CD4-positive, CD25-positive, alpha-beta regulatory T cell (primary cell): ENCODE measurements at places on chromosomes 3 and 15. TPM values are rescaled to one million over a fixed set of nuclear protein-coding genes. Genes with fewer than 3 reads are reported as not detected.

The ZNF80 gene
- total RNA-seq: 1.7 TPM

DNA sequence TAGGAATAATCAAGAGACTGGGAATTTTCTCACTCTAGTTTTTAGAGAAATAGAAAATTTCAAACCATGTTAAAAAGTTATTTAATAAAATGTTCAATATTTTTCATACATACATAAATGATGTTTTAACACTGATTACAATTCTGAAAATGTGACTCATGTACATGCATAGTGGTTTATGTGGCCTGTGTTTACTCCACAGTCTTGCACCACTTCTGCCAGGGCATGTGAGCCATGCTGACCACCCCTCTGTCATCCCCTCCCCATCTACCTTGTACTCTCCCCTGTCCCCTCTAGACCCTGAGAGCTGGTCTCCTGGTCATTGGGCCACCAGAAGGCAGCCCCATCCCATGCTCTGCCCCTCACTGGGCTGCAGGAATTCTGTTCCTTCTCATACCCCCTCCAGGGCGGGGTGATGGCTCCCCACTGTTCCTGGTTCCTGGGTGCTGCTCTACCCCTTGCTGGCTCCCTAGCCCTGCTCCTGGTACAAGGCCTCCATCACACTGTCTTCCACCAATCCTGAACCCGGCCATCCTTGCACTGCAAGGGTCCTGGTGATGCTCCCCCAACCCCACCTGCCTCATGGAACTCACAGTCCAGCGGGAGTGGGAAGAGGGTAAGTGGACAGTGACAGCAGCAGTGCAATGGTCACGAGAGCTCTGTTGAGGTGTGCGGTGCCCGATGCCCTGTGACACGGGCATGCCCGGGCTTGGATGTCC lies 24.2 kb upstream of the SLC41A3 start:
- no peak overlapping the region for H3K27ac ChIP-seq
- H3K4me3 ChIP-seq: no peak overlapping the region
- H3K27me3 ChIP-seq: no peaks in the 10 kb centered on the region
- no peaks in the 10 kb centered on the region for H3K36me3 ChIP-seq

The IQCF5 gene
- total RNA-seq: not detected

DNA sequence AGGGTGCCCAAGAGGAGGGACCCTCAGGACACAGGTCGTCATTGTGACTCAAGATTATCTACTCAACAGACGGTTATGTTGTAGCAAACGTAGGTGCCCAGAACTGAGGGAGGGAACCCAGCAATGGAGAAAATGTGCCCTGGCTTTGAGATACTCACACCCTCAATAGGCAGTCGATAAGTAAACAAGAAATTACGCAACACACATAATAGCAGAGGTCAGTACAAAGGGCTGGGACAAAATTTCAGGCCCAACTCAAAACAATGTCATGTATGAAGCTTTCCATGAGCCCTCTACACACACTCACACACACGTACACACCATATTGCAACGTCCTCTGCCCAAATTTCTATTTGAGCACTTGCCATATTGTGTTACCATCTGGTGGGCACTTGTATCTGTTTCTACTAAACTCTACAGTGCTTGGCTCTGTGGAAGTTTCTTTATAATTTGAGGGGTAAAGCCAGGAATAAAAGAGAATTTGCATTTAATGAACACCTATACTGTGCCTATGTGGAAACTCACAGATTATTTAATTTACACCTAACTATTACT lies 114.6 kb upstream of the TRIM42 start:
- no peaks in the 10 kb centered on the region for H3K27me3 ChIP-seq
- H3K36me3 ChIP-seq: no peaks in the 10 kb centered on the region
- H3K4me1 ChIP-seq: no peaks in the 10 kb centered on the region
- no peak overlapping the region for H3K4me3 ChIP-seq
- H3K27ac ChIP-seq: no peak overlapping the region
- DNase-seq: no peak

DNA sequence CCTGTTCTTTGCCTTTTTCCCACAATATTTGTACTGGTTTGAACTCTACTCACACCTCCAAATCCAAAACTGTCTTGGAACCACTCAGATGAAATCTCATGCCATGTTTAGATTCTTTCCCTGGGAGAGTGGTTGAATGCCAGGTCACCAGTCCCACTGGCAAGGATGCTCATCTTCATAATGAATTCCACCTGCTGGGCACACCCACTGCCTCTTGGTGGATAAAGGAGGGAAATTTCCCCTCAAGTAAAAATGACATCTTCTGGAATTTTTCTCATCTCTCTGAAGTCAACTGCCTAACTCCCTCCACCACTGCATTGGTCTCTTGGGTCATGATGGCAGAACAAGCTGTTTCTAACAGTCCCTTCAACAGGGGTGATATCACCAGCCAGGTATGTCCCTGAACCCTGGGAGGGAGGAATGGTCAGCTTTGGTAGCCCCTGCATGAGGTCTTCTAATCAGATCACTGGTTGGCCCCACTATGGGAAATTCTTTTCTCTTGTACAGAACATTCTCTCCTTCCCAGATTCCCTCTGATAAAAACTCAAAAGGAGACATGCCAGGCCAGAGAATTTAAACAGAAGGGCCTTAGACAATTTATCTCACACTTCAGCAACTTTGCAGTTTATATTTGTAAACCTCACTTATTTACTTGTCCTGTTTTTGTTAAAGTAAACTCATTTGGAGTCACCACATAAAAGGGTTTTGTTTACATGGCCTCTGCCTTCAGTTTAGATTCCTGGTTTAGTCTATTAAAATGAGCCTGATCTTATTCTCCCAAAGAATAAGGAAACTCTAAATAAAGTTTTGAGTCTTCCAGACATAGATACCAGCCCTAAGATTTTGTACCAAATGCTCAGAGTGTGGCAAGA lies 143.4 kb downstream of the WNT5A start:
- H3K4me1 ChIP-seq: no peaks in the 10 kb centered on the region
- H3K27ac ChIP-seq: no peak overlapping the region
- no peak for DNase-seq
- H3K27me3 ChIP-seq: no peaks in the 10 kb centered on the region
- H3K36me3 ChIP-seq: no peaks in the 10 kb centered on the region

GRCh38 chr15:80203361-80203885 lies 48.6 kb downstream of the CTXND1 start:
- no peaks in the 10 kb centered on the region for H3K36me3 ChIP-seq
- DNase-seq: no peak
- no peak overlapping the region for H3K27ac ChIP-seq
- H3K4me3 ChIP-seq: no peak overlapping the region
- peaks cover 2% of the 10 kb centered on the region for H3K27me3 ChIP-seq

DNA sequence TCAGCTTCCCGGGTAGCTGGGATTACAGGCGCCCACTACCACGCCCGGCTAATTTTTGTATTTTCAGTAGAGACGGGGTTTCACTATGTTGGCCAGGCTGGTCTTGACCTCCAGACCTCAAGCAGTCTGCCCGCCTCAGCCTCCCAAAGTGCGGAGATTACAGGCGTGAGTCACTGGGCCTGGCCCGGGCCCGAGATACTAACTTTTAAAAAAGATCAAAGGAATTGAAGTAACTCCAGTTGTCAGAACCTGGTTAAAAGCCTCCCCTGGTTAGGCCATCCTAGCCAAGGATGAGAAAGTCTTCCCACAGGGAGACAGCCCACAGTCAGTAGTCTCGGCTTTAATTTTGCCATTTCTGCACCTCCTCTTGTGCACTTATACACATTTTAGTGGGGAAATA lies 212.3 kb upstream of the MCTP2 start:
- H3K36me3 ChIP-seq: no peaks in the 10 kb centered on the region
- H3K27ac ChIP-seq: no peak overlapping the region
- H3K27me3 ChIP-seq: no peaks in the 10 kb centered on the region
- H3K4me3 ChIP-seq: no peak overlapping the region
- H3K4me1 ChIP-seq: no peaks in the 10 kb centered on the region

- H3K27me3 ChIP-seq: no peaks in the 10 kb centered on the region
- H3K27ac ChIP-seq: no peak overlapping the region
- no peaks in the 10 kb centered on the region for H3K4me1 ChIP-seq
- H3K4me3 ChIP-seq: no peak overlapping the region
Measured at GRCh38 chr3:23183731-23184130, 19.4 kb upstream of the UBE2E2 start.

DNA sequence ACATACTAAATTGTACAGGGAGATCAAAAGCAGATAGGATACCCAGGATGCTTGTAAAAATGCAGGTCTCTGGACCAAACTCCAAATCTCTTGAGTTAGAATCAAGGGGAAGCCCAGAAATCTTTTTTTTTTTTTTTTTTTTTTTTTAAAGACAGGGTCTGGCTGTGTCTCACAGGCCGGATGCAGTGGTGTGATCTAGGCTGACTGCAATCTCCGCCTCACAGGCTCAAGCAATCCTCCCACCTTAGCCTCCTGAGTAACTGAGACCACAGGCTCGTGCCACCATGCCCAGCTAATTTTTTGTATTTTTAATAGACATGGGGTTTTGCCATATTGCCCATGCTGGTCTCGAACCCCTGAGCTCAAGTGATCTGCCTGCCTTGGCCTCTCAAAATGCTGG lies 373.5 kb downstream of the SHQ1 start:
- no peaks in the 10 kb centered on the region for H3K36me3 ChIP-seq
- no peaks in the 10 kb centered on the region for H3K4me1 ChIP-seq
- H3K4me3 ChIP-seq: no peak overlapping the region
- H3K27ac ChIP-seq: no peak overlapping the region
- DNase-seq: peak; percentile 21
- no peaks in the 10 kb centered on the region for H3K27me3 ChIP-seq

DNA sequence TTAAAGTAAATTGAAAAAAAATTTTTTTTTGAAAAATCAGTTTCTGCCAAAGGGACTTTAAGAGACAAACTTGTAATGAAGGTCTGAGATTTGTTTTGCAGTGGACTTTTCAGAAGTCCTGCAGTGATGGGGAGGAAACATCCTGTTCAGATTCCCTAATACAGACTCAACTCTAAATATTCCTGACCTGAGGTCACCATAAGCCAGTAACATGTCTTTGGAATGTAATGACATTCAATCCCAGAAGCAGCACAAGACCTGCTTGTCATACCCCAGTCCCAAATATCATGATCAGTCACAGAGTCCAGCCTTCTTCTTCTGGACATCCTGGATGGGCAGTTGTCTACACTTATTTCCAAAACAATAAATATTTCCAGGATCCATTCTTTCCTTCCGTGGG lies 53.6 kb downstream of the TMEM39A start:
- no peak overlapping the region for H3K27ac ChIP-seq
- H3K4me1 ChIP-seq: no peaks in the 10 kb centered on the region
- H3K36me3 ChIP-seq: peaks cover 34% of the 10 kb centered on the region
- DNase-seq: no peak

DNA sequence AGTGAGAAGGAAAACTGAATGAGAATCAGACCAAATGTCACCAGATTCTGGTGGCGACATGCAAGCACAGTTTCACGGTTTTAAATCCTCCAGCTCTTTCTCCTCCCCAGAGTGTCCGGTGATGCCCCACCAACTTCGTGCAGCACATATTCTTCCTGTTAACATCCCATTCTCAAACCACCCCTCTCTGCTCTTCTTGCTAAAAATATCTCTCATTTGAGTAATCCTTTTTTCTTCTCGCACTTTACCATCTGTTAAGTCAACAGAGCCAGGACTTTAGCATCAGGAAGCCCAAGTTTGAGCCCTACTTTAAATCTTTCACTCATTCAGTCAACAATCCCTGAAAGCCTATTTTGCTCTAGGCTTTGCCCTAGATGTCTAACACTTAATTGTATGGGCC lies 68.2 kb upstream of the VGLL4 start:
- no peak overlapping the region for H3K27ac ChIP-seq
- no peak overlapping the region for H3K4me3 ChIP-seq
- no peaks in the 10 kb centered on the region for H3K27me3 ChIP-seq
- no peaks in the 10 kb centered on the region for H3K36me3 ChIP-seq

The CBLB gene
- 83.1 TPM for total RNA-seq

- H3K4me1 ChIP-seq: peaks cover 9% of the 10 kb centered on the region
- H3K27me3 ChIP-seq: no peaks in the 10 kb centered on the region
Measured at GRCh38 chr15:99257107-99257750, 5.9 kb downstream of the LRRC28 start.

- no peaks in the 10 kb centered on the region for H3K27me3 ChIP-seq
- DNase-seq: no peak
Measured at GRCh38 chr3:47250309-47251060, 32.1 kb downstream of the KIF9 start.

The FBXO40 gene
- total RNA-seq: not detected

- no peak overlapping the region for H3K4me3 ChIP-seq
- H3K27me3 ChIP-seq: peaks cover 4% of the 10 kb centered on the region
- H3K27ac ChIP-seq: no peak overlapping the region
Measured at GRCh38 chr3:133236901-133237300, 163.0 kb upstream of the BFSP2 start.

GRCh38 chr3:196740481-196741248 lies 1.0 kb downstream of the PAK2 start:
- peaks cover 21% of the 10 kb centered on the region for H3K4me1 ChIP-seq
- peak overlapping the region; percentile 95 for H3K4me3 ChIP-seq
- H3K27ac ChIP-seq: peak overlapping the region; percentile 95
- peak; percentile 83 for DNase-seq
- peaks cover 3% of the 10 kb centered on the region for H3K36me3 ChIP-seq
- no peaks in the 10 kb centered on the region for H3K27me3 ChIP-seq
